ENCODE measurements at places on chromosomes 1 and 21.
A peak's percentile ranks its signal among the peaks of the same experiment; 100 is the strongest.

DNA sequence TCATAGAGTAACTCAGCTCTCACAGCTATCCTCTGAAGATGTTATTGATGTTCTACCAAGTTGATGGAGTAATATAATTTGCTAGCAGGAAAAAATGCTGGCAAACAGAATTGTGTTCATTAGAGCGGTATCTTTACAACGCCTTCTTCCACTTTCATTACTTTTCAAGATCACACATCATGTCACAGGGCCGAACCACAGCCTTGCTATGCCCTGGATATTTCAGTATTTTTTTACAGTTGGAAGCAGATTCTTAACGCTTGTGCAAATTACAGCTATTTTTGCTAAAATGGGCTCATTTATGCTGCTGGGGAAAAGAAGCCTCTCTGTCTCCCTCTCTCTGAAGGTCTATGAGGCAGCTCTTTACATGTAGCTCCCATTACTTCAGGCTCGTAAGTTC is 632.2 kb downstream of the KIF26B start:
- no peak for DNase-seq

- peak; percentile 66 for DNase-seq
These were observed 70.3 kb downstream of the SERINC2 start for GRCh38 chr1:31483012-31483946.

DNA sequence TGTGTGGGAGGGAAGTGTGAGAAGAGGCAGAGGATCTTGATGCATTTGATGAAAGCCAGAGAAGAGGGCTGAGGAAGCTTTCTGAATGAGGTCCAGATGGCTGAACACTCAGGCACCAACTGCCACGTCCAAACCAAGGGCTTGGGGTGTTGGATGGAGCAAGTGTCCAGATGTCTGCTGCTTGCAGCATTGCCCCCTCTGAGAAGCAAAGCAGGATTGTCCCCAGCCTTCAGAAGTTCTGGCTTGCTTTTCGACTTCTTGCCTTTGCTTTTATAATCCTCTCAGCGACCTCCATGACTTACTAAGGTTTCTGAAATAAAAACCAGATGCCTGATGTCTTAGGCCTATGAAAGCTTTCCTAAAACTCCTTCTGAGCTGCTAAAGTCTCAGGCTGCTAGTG is 182.5 kb downstream of the HUNK start:
- no peak for DNase-seq

DNA sequence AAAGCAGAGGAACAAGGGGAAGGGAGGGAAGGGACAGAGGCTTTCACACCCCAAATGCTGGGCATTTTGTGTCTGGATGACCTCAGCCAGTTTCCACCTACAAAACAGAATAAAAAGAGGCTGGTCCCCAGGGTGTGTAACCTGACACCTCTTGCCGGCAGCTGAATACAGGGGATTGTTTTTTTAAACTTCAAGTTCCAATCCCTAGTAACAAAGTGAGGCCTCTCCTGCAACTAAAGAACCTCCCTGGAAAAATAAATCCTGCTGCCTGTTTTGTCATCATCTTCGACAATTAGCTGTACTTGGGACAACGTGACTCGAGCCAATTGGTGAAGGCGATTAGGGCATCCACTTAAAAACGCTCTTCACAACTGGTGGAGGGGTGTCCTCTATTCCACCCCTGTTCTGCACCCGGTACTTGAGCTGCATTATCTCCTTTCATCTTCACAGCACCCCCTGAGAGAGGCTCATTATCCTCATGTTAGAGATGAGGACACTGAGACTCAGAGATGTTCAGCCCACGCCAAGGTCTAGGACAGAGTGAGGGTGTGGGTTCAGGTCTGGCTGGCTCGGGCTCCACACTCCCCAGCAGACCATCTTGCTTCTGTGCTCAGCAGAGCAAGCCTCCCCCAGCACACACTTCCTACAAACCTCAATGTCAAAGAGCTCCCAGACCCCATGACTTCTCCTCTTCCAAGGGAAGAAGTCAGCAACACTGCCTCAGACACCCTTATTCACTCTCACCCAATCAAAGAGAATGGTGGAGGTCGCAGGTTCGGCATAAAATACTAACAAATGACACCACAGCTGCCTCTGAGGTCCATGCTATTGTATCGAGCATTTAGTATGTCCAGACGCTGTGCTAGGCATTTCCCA is 15.2 kb downstream of the ITPKB start:
- DNase-seq = no peak

GRCh38 chr21:43269440-43269839 is 100.6 kb downstream of the CRYAA start:
- DNase-seq = no peak

GRCh38 chr21:31768710-31769109 is 36.8 kb upstream of the SCAF4 start:
- DNase-seq = no peak

DNA sequence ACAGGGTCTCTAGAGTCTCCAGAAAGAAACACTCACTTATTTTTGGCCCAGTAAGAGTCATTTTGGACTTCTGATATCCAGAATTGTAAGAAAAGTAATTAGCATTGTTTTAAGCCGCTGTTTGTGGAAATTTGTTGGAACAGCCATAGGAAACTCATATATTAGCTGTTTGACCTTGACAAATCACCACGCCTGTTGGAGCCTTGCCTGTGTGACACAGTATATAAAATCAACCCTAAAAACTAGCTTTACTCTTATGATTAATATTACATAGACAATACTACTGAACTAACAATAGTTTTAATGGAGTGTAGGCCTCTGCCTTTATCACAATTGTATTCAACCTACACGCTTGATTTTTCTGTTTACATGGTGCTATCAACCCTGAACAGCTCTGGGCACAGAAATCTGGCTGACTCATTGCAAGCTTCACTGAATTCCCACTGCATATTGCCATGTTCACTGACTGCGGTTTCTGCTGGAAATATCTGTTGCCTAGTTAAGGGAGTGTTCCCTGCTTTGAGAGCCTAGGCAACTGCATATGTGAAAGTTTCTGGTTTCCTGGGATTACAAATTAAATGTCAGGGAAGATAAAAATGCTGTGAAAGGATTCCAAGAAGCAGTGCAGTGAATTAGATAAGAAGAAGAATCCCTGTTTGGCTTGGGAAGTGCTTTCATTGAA is 419.5 kb upstream of the DEPDC1 start:
- DNase-seq = peak; percentile 17

- peak; percentile 78 for DNase-seq
These were observed 56.4 kb downstream of the DIP2A start for GRCh38 chr21:46515109-46515508.

GRCh38 chr1:1117469-1117831 is 1.6 kb upstream of the C1orf159 start:
- DNase-seq = no peak

GRCh38 chr1:234214129-234214910 is 158.9 kb upstream of the COA6 start:
- no peak for DNase-seq

- DNase-seq = no peak
These were observed 115.7 kb upstream of the UBE2U start for GRCh38 chr1:64087768-64088167.

- no peak for DNase-seq
These were observed 55.9 kb downstream of the RPS6KA1 start for GRCh38 chr1:26585471-26585870.

GRCh38 chr21:25578056-25578961 is 29.0 kb downstream of the MRPL39 start:
- DNase-seq = no peak
